Tongue (tissue), 3 donors: ENCODE measurements at places on chromosomes 7 and 10. TPM values are rescaled to one million over a fixed set of nuclear protein-coding genes. Genes with fewer than 3 reads are reported as not detected.

Gene GARIN1A
- total RNA-seq, result 0.10 TPM

Gene PAXIP1
- total RNA-seq, result 15.6 TPM

Gene CYP2E1
- 0.31 TPM for total RNA-seq

Gene MYL10
- total RNA-seq, result 20.9 TPM

Gene PAPSS2
- total RNA-seq, result 19.8 TPM

Gene COL13A1
- 4.6 TPM for total RNA-seq

Gene GPR22
- not detected for total RNA-seq

Gene PRRT4
- total RNA-seq, result 7.6 TPM

Gene PITX3
- total RNA-seq, result 3.2 TPM

DNA sequence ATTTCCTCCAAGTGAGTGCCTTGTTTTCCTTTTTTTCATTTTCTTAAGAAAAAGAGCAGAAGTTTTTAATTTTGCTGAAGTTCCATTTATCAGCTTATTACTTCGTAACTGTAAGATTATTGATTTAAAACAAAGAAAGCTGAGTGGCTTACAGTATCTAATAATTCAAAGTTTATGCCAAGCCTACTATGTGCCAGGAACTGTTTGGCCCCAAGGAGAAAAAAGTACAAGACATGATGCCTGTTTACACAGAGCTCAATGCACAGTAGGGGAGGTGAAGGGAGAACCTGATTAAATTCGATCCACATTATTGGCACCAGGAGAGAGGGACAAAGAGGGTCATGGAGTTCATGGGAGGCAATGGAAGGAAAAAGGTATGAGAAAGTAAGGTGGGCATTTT is 419.3 kb upstream of the ZMIZ1 start:
- DNase-seq, result no peak

DNA sequence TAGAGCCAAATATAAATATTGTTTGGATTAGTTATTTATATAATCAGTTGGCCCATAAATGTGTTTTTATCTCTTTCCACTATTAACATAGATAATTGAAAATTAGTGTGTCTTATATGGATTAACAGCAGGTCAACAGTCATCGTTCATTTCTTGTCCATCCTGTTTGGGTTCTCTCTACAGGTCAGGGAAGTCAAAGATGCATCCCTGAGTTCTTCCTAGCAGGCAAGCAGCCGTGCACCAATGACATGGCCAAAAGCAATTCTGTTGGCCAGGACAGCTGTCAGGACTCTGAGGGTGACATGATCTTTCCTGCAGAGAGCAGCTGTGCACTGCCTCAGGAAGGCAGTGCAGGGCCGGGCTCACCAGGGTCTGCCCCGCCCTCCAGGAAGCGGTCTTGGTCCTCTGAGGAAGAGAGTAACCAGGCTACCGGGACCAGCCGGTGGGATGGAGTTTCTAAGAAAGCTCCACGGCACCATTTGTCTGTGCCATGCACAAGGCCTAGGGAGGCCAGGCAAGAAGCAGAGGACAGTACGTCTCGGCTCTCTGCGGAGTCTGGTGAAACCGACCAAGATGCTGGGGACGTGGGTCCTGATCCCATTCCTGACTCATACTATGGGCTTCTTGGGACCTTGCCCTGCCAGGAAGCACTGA is 15.9 kb downstream of the FBH1 start:
- DNase-seq, result peak; percentile 77

- DNase-seq, result no peak
Measured at GRCh38 chr10:12975906-12976305, 25.6 kb downstream of the CCDC3 start.

DNA sequence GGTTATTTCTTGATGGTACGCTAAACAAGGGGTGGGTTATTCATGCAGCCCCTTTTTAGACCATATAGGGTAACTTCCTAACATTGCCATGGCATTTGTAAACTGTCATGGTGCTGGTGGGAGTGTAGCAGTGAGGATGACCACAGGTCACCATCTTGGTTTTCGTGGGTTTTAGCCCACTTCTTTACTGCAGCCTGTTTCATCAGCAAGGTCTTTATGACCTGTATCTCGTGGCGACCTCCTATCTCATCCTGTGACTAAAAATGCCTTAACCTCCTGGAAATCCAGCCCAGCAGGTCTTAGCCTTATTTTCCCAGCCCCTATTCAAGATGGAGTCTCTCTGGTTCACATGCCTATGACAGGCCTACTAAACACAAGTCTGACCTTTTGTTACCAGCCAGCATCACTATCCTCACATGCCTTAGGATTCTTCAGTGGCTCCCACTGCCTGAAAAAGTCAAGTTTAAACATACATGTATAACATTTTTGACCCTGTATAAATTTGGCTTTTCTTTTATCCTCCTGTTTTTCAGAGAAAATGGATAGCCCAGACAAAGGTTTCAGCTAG is 13.2 kb upstream of the COBL start:
- DNase-seq, result no peak

DNA sequence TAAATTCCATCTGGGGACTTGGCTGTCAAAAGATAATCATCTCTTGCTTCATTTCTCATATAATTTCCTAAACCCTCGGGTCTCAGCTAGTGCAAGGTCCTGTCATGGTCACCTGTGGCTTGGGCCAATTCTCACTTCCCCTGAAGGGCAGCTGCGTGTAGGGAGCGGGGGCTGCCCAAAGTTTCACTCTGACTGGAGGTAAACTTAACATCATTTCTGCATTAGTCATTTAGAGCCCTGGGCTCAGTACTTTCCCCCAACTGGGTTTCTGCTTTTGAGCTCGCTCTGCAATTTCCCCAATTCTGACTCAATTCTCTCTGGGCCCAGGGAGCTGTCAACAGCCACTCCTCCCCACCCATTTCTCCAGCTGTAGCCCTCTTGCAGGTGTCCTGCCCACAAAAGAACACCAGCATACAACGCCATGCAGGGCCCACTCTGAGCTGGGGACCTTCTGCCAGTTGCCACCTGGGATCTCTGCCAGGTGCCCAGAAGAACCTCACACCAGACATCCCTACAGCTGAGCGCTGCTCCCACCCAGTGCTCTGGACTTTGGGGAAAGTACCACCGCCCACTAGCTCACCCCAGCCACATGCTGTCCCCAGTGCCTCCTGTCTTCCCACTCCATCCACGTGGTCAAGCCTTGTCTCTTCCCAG is 37.9 kb downstream of the VOPP1 start:
- no peak for DNase-seq

GRCh38 chr10:34530778-34531177 is 284.3 kb downstream of the PARD3 start:
- no peak for DNase-seq

DNA sequence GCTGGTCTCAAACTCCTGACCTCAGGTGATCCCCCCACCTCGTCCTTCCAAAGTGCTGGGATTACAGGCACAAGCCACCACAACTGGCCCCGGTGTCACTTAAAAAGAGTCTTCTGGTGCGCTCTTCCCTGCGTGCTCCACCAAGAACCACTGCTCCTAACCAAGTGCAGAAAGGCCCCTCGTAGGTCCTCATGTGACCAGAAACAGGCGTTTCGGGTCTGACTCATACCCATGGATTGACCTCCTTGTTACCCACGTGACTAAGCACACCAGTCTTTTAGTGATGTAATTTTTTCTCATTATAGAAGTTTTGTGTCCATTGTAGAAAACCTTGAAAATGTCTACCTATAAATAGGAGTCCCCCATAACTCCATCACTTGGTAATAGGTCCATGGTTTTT is 13.9 kb downstream of the FKBP6 start:
- DNase-seq, result no peak

DNA sequence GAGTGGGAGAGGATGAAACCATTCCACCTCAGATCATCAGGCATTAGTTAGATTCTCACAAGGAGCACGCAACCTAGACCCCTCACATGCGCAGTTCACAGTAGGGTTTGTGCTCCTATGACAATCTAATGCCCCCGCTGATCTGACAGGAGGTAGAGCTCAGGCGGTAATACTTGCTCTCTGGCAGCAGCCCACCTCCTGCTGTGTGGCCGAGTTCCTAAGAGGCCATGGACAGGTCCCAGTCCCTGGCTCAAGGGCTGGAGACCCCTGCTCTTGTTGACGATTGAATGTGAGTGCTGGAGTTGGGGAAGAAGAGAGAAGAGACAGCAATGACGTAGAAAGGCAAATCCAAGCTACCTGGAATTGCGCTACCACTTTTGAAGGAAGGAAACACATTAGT is 267.2 kb downstream of the TFEC start:
- DNase-seq, result no peak

- peak; percentile 34 for DNase-seq
Measured at GRCh38 chr7:128909625-128910568, 612 bp downstream of the KCP start.

GRCh38 chr7:36627836-36628235 is 96.5 kb downstream of the AOAH start:
- no peak for DNase-seq

- DNase-seq, result no peak
Measured at GRCh38 chr7:108384716-108385483, 71.3 kb downstream of the NRCAM start.

- no peak for DNase-seq
Measured at GRCh38 chr10:17650416-17650815, 6.5 kb downstream of the STAM start.

DNA sequence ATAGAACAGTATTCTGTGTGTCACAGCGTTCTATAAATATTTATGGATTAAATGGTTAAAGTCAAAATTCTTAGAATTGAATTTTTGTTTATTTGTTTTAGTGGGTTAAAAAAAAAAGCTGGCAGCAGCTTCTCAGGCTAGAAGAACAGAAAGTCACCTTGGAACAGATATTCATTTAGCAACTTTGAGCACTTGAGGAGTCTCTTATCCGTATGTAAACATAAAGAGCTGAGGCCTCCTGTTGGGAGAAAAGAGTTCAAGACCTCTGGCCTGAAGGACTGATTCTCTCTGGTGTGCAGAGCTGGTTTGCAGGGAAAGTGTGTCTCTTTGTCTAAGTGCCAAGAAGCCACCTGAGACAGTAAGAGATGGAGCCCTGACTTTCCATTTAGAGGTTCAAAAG is 109.9 kb downstream of the HERPUD2 start:
- no peak for DNase-seq

- peak; percentile 25 for DNase-seq
Measured at GRCh38 chr7:125316466-125316865, 386.8 kb upstream of the POT1 start.

DNA sequence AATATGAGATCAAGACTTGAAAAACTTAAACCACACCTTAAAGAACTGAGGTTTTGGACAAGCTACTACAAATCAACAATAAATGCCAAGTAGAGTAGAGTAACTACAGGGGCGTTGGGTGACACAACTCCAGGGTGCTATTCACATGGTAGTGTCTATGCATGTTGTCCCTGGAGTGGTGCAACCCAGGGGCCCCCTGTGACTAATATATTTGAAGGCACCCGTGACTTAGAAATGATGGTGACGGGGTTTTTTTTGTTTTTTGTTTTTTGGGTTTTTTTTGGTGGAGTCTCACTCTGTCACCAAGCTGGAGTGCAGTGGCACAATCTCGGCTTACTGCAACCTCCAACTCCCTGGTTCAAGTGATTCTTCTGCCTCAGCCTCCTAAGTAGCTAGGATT is 106.9 kb downstream of the FAM107B start:
- DNase-seq, result no peak

- peak; percentile 69 for DNase-seq
Measured at GRCh38 chr7:31373337-31374289, 33.1 kb upstream of the NEUROD6 start.

DNA sequence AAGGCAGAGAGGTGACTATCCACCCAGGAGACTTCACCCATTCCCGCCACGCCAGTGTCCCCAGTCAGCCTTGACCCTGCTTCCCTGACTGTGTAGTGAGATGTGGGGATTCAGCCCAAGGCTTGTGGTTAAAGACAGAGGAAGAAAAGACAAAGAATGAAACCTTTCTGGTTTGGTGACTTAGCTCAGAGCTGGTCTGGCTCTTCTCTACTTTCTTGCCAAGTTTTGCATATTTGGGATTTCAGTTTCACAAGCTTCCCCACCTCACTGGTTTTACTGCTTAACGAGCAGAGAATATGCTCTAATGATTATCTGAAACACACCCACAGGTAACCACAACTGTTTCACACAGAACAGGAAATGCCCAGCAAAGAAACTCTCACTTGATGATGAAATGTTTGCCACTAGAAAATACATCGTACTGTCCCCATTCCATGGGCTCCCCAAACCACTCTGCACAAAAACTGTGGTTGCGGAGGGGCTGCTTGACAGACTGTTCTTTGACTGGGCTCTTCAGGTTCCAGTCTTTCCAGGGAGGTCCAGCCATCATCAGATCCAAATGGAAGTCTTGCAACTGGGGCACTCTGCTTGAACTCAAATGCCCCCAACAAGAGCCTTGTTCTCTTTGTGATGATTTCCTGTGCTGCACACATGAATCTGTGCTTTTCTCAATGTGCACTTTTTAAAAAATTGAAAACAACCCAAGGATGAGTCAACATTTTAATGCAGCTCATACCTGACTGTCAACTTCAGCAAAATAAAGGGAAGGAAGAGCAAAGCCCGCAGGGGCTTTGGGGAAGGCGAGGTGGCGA is 95.5 kb downstream of the CTBP2 start:
- peak; percentile 77 for DNase-seq

DNA sequence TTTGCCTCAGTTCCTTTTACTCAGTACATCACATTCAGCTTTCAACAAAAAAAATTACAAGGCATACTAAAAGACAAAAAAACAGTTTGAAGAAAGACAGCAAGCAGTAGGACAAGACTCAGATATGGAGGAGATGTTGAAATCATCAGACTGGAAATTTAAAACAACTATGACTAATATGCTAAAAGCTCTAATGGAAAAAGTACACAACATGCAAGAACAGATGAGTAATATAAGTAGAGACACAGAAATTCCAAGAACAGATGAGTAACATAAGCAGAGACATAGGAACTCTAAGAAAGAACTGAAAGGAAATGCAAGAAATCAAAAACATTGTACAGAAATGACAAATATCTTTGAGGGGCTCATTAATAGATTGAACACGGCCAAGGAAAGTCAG is 402.6 kb downstream of the NEBL start:
- no peak for DNase-seq

GRCh38 chr10:127878475-127879055 is 14.2 kb downstream of the CLRN3 start:
- DNase-seq, result no peak

DNA sequence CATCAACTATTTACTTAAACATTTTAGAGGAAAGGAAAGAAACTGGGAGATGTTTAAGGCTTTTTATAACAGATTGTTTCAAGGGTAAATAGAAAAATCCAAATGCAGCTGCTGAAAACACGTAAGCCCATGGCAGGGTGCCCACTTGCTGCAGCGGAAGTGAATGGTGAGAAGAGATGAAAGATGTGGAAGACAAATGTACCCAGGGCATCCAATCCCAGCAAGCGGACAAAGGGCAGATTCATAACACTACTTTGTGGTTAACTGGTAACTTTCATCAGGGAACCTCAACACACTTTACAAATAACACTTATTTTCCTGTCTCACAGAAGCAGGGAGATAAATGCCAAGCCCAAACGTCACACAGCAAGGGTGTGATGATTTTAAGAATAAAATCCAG is 358.4 kb downstream of the KCNMA1 start:
- DNase-seq, result peak; percentile 77

- no peak for DNase-seq
Measured at GRCh38 chr7:7745966-7746365, 27.6 kb upstream of the RPA3 start.

DNA sequence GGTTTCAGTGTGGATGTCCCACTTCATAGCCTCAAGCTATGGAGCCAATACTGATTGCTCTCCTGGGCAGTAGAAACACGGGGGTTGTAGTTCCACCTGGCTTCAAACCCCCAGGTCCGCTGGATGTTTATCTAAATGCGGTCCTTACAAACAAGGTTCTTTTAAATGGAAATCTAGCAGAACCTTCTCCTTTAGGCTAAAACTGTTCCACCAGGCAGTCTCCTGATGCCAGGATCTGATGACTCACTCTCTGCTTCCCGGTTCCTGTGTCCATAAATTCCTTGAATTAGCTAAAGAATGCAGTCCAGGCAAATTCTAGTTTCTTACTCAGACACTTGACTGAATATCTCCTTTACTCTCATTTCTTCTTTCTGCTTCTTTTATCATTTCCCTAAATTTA is 108.4 kb upstream of the FAM3C start:
- DNase-seq, result no peak
